ENCODE measurements at places on chromosomes 13 and 19. TPM values are rescaled to one million over a fixed set of nuclear protein-coding genes. Genes with fewer than 3 reads are reported as not detected.

Gene SYNGR4
- not detected for total RNA-seq

DNA sequence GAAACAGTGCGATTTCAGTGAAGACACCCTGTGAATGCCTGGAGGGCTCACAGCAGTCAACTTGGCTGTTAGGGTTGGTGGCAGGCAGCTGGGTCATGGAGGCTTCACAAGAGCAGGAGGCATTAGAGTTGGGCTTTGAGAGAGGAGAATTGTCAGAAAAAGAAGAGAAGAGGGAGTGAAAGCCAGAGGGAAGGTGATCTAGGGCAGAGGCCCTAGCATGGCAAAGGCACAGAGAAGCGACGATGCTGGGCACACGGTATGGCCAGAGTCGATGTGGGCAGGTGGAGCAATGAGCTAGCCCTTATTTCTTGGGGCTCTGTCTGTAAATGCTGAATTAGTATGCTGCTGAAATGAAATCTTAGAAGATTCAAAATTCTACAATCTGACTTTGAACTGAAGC is 52.6 kb upstream of the OLFM4 start:
- H3K36me3 ChIP-seq: no peaks in the 10 kb centered on the region
- no peak for DNase-seq
- no peak overlapping the region for H3K4me3 ChIP-seq
- H3K27me3 ChIP-seq: no peaks in the 10 kb centered on the region
- H3K4me1 ChIP-seq: no peaks in the 10 kb centered on the region

DNA sequence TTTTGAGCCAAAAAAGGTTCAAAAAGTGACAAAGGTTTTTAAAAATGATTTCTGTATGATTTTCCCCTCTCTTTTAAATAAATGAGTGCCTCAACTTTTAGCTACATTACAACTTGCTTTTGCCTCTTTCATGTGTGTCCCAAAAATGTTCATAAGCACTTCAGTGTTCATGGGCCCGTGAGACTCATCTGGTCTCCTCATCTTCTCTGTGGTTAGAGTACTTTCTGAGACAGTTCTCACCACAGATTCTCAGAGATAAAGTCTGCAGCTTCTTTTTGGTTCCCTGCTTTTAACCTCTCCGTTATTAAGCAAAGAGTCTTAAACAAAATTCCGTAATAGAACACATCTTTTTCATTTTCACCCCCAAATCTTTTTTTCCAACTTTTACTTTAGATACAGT is 156.9 kb downstream of the DLEU7 start:
- peaks cover 9% of the 10 kb centered on the region for H3K27me3 ChIP-seq
- peaks cover 31% of the 10 kb centered on the region for H3K4me1 ChIP-seq
- no peaks in the 10 kb centered on the region for H3K36me3 ChIP-seq
- no peak overlapping the region for H3K4me3 ChIP-seq
- H3K27ac ChIP-seq: no peak overlapping the region
- DNase-seq: peak; percentile 40

Gene PTOV1
- 94.3 TPM for total RNA-seq

GRCh38 chr19:17706750-17707181 is 12.5 kb upstream of the MAP1S start:
- no peak overlapping the region for H3K4me3 ChIP-seq
- no peak for DNase-seq
- H3K4me1 ChIP-seq: no peaks in the 10 kb centered on the region

DNA sequence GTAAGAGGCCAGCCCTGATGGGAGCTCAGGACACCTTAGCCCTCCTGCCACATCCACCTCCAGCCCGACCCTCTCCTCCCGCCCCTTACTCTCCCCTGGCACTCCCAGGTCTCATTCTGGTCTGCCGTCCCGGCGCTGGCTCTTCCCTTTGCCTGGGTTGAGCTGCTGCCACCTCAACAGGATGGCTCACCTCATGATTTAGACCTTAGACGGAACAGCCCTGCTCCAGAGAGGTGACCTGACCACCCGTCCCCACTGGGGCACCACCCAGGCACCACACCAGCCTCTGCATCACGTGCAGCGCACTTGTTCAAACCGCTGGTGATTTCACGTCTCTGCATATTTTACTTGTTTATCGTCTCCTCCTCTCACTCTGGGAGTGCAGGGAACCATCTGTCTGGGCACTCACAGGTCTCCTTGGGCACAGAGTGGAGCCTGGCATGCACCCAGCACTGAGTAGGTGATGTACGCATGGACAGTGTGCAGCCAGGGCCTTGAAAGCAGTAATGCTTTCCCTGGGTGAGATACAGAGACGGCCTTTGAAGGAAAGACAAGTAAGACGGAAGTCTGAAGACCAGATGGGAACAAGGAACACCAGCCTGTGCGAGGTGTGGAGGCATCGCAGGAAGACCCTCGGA is 183.1 kb downstream of the KATNAL1 start:
- DNase-seq: no peak
- no peak overlapping the region for H3K4me3 ChIP-seq
- no peak overlapping the region for H3K27ac ChIP-seq
- H3K27me3 ChIP-seq: no peaks in the 10 kb centered on the region
- no peaks in the 10 kb centered on the region for H3K36me3 ChIP-seq

DNA sequence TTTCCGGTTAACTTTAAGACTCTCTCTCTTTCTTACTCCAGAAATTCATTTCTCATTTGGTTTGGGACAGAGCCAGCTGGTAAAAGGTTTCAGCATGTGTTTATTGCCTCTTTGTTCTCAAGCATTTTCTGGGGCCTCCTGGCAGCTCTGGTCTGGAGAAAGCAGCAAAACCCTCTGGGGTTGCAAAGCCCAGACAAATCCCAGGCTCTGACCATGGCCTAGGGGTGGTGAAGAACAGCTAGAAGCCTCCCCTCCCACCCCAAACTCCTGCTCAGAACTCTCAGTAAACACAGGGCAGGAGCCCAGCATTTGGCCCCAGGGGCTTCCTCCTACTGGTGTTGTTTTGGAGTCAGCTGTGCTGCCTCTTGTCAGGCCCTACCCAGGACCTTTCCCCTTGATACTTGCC is 124.2 kb upstream of the SERP2 start:
- H3K27ac ChIP-seq: no peak overlapping the region
- no peaks in the 10 kb centered on the region for H3K36me3 ChIP-seq
- peaks cover 2% of the 10 kb centered on the region for H3K27me3 ChIP-seq
- no peaks in the 10 kb centered on the region for H3K4me1 ChIP-seq

Gene FBXO17
- total RNA-seq: not detected

DNA sequence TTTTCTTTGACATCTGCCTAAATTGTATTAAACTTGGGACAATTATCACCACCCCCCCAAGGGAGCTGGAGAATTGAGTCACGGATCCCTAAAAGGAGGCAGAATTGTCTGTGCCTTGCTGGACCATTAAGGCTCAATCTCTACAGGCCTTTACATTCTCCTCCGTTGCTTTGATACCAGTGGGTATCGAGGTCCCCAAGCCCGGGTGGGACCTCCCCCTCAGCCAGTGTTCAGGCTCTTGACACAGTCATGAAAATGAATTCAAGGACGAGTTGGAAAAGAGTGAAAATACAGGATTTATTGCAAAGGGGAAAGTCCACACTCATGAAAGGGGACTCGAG is 5.6 kb downstream of the PPP1R15A start:
- DNase-seq: no peak
- H3K27me3 ChIP-seq: no peaks in the 10 kb centered on the region
- H3K4me1 ChIP-seq: peaks cover 51% of the 10 kb centered on the region
- peaks cover 53% of the 10 kb centered on the region for H3K36me3 ChIP-seq
- H3K4me3 ChIP-seq: no peak overlapping the region

GRCh38 chr13:36421447-36421846 is 10.8 kb upstream of the CCNA1 start:
- no peak overlapping the region for H3K27ac ChIP-seq
- no peaks in the 10 kb centered on the region for H3K36me3 ChIP-seq
- H3K27me3 ChIP-seq: peaks cover 41% of the 10 kb centered on the region
- H3K4me3 ChIP-seq: no peak overlapping the region
- no peak for DNase-seq

Measured in activated CD8-positive, alpha-beta T cell treated with anti-CD3 and anti-CD28 coated beads, Interleukin-2, amount 10 ng/mL, durations not matched to agents 7 days and 5 days (primary cell).